Ovary (tissue), 10 donors: ENCODE measurements at places on chromosomes 13 and 19. TPM values are rescaled to one million over a fixed set of nuclear protein-coding genes. Genes with fewer than 3 reads are reported as not detected.

- no peak for DNase-seq
Observed at GRCh38 chr13:112742583-112742982, 52.7 kb downstream of the ATP11A start.

GRCh38 chr13:98441056-98441676 is 135.7 kb downstream of the STK24 start:
- DNase-seq = no peak

DNA sequence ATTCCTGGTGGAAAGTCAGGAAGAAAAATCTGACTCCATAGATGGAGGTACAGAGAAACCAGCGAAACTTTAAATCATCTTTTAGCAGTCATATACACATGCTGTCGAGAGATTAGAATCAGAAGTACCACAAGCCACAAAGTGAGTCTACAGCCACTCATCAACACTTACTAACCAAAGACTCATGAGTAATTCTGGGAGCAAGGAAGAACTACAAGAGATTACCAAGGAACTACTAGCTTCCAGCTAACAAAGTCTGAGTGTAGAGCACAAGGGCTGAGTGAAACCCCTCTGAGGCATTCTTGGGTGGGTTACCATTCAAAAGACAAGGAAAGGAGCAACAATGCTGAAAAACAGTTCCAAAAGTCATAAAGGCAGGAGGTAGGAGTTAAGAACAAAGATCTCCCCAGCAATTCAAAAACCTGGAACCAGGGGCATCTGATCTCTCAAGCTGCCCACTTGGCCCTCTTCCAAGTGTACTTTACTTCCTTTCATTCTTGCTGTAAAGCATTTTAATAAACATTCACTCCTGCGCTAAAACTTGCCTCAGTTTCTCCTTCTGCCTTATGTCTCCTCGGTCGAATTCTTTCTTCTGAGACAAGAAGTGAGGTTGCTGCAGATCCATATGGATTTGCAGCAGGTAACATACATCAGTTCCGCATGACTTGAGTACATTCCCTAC is 13.0 kb downstream of the RBM26 start:
- no peak for DNase-seq

DNA sequence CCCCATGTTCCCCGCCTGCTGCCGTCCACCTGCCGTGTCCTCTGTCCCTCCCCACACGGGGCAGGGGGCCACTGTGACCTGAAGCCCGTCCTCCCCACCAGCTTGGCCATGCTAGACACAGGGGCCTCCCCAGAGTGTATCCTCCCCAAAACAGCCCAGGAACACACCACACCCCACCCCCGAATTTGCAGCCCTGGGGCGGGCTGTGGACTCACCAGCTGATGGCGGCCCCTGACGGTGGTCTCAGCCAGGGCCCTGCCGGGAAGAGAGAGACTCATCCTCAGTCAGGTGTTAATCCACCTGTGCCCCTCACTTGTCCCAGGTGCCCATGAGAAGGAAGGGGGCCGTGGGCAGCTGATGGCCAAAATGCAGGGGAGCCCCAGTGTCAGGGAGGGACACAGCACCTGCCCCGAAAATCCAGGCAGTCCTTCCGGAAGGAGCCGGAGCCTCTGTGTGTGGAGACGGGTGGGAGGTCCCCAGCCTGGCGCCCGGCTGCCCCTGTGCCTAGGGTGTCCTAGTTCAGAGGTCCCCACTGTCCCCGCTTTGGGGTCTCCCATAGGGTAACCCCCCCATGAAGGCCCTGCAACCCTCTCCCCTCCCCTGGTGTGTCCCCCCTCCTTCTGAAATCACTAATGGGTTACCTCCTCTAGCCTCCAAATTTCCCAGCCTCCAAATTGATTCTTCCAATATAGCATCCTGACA is 39.3 kb upstream of the TCF3 start:
- no peak for DNase-seq

- DNase-seq = no peak
Observed at GRCh38 chr19:42226886-42227285, 6.8 kb downstream of the ZNF526 start.

- no peak for DNase-seq
Observed at GRCh38 chr19:7751157-7751783, 3.9 kb upstream of the CD209 start.

DNA sequence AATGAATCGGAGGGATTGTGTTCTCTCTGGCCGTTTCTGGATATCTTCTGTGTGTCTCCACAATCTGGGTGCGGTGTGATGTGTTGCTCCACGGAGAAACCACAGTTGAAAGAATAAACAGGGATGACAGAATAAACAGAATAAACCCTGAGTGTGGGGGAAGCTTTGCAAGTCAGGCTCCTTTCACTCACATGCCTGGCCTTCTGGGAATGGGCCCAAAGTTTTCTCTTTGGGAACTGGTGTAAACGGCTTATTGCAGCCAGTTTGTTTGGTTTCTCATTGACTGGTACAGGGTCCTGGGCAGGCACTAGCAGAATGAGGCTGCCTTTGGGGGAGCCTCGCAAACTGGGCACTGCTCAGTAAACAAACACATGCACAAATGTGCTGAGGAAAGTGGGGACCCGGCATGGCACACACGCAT is 324.7 kb downstream of the DLEU7 start:
- DNase-seq = no peak

DNA sequence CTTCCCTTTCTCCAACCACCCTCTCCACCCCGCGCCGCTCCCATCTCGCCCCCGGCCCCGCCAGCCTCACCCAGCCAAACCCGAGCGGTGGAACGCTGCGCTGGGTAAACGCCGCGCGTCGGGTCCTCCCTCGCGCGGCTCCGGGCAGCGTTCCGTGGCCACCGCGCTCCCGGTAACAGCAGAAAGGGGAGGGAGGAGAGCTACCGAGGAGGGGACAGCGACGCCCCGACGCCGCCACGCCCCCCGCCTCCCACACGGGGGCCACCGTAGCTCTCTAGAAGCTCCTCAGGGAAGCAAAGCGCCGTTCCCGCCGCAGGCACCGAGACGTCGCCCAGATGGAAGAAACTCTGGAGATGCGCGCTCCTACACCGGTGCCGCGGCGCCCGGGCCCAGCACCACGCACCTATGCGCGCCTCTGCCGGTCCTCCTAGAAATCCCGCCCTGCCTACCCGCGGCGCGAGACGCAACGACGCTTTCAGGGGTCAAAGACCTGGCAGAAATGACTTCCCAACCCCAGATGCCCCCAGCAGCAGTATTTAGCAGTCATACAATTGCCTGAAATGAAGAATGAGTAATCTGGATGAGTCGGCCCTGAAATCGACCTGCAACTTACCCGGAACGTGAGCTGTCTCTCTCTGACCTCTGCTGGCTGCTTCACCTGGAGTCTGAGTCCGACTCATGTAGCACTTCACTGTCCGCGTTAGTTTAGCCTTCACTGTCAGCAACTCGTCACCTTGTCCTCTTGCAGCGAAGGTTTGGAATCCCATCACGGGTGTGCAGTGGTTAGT is at the start of gene RUBCNL:
TSS of gene RUBCNL (minus strand) at position 189 of the 788 bp plus-strand sequence. CDS start 14,777 bp downstream, outside the sequence.
- DNase-seq = no peak

DNA sequence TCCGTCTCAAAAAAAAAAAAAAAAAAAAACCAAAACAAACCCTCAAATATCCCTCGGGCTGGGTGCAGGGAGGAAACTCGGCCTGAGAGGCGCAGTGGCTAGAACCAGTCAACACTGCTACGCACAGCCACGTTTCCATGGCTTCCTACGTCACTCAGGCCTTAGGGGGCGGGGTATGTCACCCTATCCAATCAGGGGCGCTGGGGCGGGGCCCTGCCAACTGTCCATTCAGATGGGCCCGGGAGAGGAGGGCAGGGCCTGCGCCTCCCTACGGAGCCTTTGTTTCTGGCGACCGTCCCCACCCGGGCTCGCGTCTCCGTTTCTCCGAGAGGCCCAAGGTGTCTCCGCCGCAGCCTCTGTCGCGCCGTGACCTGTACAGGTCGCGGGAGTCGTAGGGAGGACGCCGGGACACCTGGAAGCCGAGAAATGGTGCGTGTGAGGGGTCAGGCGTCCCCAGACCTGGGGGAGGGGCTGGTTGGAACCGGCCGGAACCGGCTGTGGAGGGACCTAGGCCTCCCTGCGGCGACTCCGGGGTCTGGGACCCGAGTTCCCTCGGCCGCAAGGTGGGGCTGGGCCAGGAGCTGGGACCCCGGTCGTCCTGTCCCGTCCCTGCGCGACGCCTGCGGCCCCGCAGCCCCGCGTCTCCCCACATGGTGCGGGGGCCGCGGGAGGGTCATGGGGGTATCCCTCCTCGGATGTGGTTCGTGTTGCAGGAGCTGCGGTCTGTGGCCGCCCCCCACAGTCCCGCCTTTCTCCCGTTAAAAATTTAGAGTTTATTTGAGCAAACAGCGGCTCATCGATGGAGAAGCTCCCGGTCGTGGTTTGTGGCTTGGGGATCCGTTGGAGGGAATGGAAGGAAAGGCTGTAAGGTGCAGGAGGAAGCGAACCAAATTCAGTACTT is at the start of gene ZNF627:
TSS of gene ZNF627 (plus strand) at position 282 of the 901 bp plus-strand sequence. CDS start at position 427, 145 bp downstream.
- peak; percentile 100 for DNase-seq

GRCh38 chr19:8458380-8458779 is 13.6 kb downstream of the HNRNPM start:
- DNase-seq = no peak

- no peak for DNase-seq
Observed at GRCh38 chr13:89401264-89401675, 1730.1 kb downstream of the SLITRK5 start.

Gene RB1
- polyA plus RNA-seq = 11.4 TPM

Gene FCAR
- polyA plus RNA-seq = not detected

Gene TNFSF13B
- 5.9 TPM for polyA plus RNA-seq
